Left cardiac atrium (tissue), 4 donors: ENCODE measurements at places on chromosomes 16 and 17. TPM values are rescaled to one million over a fixed set of nuclear protein-coding genes. Genes with fewer than 3 reads are reported as not detected.

Gene FNDC8
- total RNA-seq: not detected

Gene CCDC154
- 1.1 TPM for total RNA-seq

Gene FOXO3B
- total RNA-seq: 1.1 TPM

Gene HOXB1
- not detected for total RNA-seq

Gene SDR42E1
- 0.94 TPM for total RNA-seq

Gene SLC16A5
- 14.3 TPM for total RNA-seq

Gene KCNG4
- not detected for total RNA-seq

Gene APOH
- total RNA-seq: 0.32 TPM

Gene CDR2
- total RNA-seq: 17.9 TPM

Gene KRTAP4-9
- not detected for total RNA-seq

Gene TAF15
- 119 TPM for total RNA-seq

Gene TBC1D3B
- 3.9 TPM for total RNA-seq

Gene CYB561
- 21.7 TPM for total RNA-seq

Gene CDH8
- total RNA-seq: not detected

Gene MYO15A
- 1.1 TPM for total RNA-seq

Gene DHRS7C
- 82.3 TPM for total RNA-seq

Gene GPRC5B
- total RNA-seq: 66.3 TPM

Gene KRT12
- not detected for total RNA-seq

Gene PARD6A
- 2.5 TPM for total RNA-seq

Gene PTX4
- 0.21 TPM for total RNA-seq

Gene RECQL5
- 11.3 TPM for total RNA-seq

Gene TPSAB1
- 2.1 TPM for total RNA-seq

Gene YWHAE
- 491 TPM for total RNA-seq

Gene ARHGAP44
- total RNA-seq: 10.8 TPM

Gene ZC3H18
- total RNA-seq: 25.3 TPM

Gene ATF7IP2
- 24.8 TPM for total RNA-seq

Gene HOXB4
- 0.31 TPM for total RNA-seq

Gene CCDC92B
- total RNA-seq: 0.06 TPM

Gene KRT9
- not detected for total RNA-seq

Gene HS3ST4
- not detected for total RNA-seq
